ENCODE measurements at places on chromosomes 11 and 22. TPM values are rescaled to one million over a fixed set of nuclear protein-coding genes. Genes with fewer than 3 reads are reported as not detected.

Gene C11orf16
- not detected for total RNA-seq

Gene DESI1
- total RNA-seq: 53.6 TPM

- no peaks in the 10 kb centered on the region for H3K27me3 ChIP-seq
- H3K4me1 ChIP-seq: no peaks in the 10 kb centered on the region
- H3K27ac ChIP-seq: no peak overlapping the region
- no peak overlapping the region for H3K4me3 ChIP-seq
- no peak for DNase-seq
Measured at GRCh38 chr11:2036863-2037486, 39.3 kb upstream of the H19 start.

GRCh38 chr11:69102732-69103615, 52.8 kb upstream of the SMIM38 start:
- no peak for DNase-seq
- H3K4me1 ChIP-seq: no peaks in the 10 kb centered on the region
- no peak overlapping the region for H3K27ac ChIP-seq
- no peaks in the 10 kb centered on the region for H3K36me3 ChIP-seq

GRCh38 chr11:45560913-45561281, 104.5 kb downstream of the CHST1 start:
- H3K27ac ChIP-seq: no peak overlapping the region
- DNase-seq: no peak
- no peaks in the 10 kb centered on the region for H3K4me1 ChIP-seq
- H3K4me3 ChIP-seq: no peak overlapping the region
- no peaks in the 10 kb centered on the region for H3K27me3 ChIP-seq

DNA sequence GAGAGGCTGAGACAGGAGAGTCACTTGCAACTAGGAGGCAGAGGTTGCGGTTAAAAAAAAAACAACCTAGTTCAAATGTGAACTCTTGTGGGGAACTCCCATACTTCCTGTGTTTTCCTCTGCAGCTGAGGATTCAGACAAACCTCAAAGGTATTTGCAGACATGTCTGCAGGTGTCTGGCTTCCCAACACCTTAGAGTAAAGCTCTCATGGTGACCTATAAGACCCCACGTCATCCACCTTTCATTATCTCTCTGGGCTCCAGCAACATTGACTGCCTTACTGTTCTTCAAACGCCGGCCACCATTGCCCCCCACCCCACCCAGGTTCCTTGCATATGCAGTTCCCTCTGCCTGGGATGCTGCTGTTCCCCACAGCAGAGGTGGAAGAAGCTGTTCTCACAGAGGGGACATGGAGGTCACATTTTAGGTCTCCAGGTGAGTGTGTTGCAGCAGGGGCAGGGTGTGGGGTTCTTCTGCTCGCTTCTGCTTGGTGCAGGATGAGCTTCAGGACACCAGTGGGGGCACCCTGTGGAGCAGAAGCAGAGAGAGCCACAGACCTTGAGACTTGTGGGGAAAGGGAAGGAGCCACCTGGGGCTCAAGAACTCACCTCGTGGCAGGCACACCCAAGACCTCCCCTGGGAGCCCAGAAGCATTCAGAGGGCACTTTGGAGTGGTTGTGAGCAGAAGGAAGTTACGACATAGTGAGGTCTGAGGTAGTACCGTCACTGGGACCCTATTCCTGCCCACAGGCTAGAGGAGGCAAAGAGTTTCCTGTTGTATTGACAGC, 203.2 kb downstream of the CSNK2A3 start:
- no peaks in the 10 kb centered on the region for H3K27me3 ChIP-seq
- peaks cover 9% of the 10 kb centered on the region for H3K36me3 ChIP-seq
- DNase-seq: peak; percentile 51
